Endothelial cell (in vitro differentiated cells): ENCODE measurements at places on chromosomes 12 and 14.

DNA sequence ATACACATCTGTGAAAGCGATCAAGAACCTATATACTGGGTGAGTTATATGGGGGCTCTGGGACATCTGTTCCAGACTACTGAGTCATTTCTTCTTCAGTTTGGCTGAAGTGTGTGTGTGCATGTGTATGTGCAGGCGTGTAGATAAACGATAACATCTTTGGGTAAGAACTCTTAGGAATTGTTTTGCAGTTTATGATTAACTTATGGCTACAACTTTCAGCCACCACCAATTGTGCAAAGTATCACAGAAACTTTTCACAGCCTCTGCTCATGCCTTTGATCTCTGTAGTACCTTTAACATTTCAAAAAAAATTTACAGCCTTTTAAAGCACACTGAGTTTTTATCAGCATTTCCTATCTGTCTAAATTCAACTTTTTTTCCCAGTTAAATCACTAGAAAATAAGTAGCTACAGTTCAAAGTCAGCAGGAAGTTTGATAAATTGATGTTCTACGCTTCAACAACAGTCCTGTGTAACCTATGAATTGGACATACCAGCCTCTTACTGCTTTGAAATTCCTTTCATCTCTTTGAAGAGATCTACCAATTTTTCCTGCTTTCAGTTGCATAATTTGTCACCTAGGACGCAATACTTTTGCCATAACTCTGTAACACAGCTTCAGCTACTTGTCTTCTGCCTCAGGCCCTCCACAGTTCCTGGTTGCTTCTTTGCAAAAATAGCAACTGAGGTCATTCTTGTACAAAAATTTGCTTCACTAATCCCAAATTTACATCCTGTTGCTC is 43.0 kb downstream of the PPM1H start:
- no peak for DNase-seq
- no peak overlapping the region for H3K4me3 ChIP-seq
- H3K4me1 ChIP-seq: peaks cover 13% of the 10 kb centered on the region
- peaks cover 7% of the 10 kb centered on the region for H3K36me3 ChIP-seq

- no peaks in the 10 kb centered on the region for H3K36me3 ChIP-seq
- DNase-seq: no peak
- H3K27ac ChIP-seq: no peak overlapping the region
Observed at GRCh38 chr12:122161682-122162081, 12.3 kb downstream of the IL31 start.

- H3K27me3 ChIP-seq: peaks cover 4% of the 10 kb centered on the region
- no peak for DNase-seq
Observed at GRCh38 chr12:45235087-45236025, 19.5 kb downstream of the ANO6 start.

DNA sequence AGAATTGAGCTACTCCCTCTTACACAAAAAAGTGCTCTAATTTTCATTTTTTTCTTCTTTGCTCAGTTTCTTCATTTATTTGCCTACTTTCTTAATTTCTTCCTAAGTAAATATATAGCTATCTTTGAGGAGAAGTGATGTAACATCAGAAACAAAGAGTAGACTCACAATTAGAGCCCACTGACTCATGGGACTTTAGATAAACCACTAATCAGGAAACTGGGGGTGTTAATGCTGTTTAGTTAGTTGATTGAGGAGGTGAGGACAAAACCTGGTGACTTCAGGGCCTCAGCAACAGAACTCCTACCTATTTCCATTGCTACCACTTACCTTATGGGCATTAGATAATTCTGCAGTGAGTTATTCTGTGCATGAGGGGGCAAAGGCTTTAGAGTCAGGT is 151.7 kb downstream of the MON2 start:
- no peak for DNase-seq
- no peak overlapping the region for H3K4me3 ChIP-seq
- no peaks in the 10 kb centered on the region for H3K36me3 ChIP-seq

GRCh38 chr12:114186241-114187002 is 219.5 kb downstream of the TBX5 start:
- H3K4me3 ChIP-seq: no peak overlapping the region
- peaks cover 3% of the 10 kb centered on the region for H3K4me1 ChIP-seq
- H3K27me3 ChIP-seq: peaks cover 4% of the 10 kb centered on the region
- DNase-seq: no peak
- no peaks in the 10 kb centered on the region for H3K36me3 ChIP-seq

GRCh38 chr12:82682851-82683261 is 3.9 kb upstream of the TMTC2 start:
- no peak overlapping the region for H3K4me3 ChIP-seq
- peaks cover 3% of the 10 kb centered on the region for H3K27me3 ChIP-seq
- DNase-seq: no peak
- H3K27ac ChIP-seq: no peak overlapping the region
- no peaks in the 10 kb centered on the region for H3K36me3 ChIP-seq
- H3K4me1 ChIP-seq: peaks cover 12% of the 10 kb centered on the region

- H3K27ac ChIP-seq: no peak overlapping the region
- H3K27me3 ChIP-seq: no peaks in the 10 kb centered on the region
- no peak for DNase-seq
- H3K4me1 ChIP-seq: peaks cover 16% of the 10 kb centered on the region
- no peaks in the 10 kb centered on the region for H3K36me3 ChIP-seq
Observed at GRCh38 chr14:67735336-67736147, 33.9 kb downstream of the RDH12 start.

GRCh38 chr12:128829861-128830504 is 6.2 kb upstream of the SLC15A4 start:
- no peaks in the 10 kb centered on the region for H3K36me3 ChIP-seq
- no peak overlapping the region for H3K4me3 ChIP-seq
- H3K27me3 ChIP-seq: no peaks in the 10 kb centered on the region
- no peak for DNase-seq
- H3K4me1 ChIP-seq: no peaks in the 10 kb centered on the region

GRCh38 chr12:8455727-8456360 is at the start of gene CLEC6A:
Gene CLEC6A (plus strand): TSS chr12:8455962. CDS start chr12:8456112, 150 bp downstream.
- H3K36me3 ChIP-seq: no peaks in the 10 kb centered on the region
- H3K27ac ChIP-seq: peak within 1 kb of the TSS; percentile 3
- H3K4me3 ChIP-seq: no peak within 1 kb of the TSS
- peaks cover 28% of the 10 kb centered on the region for H3K4me1 ChIP-seq
- no peaks in the 10 kb centered on the region for H3K27me3 ChIP-seq

GRCh38 chr14:54050759-54051158 is 94.1 kb upstream of the BMP4 start:
- no peaks in the 10 kb centered on the region for H3K36me3 ChIP-seq
- no peaks in the 10 kb centered on the region for H3K4me1 ChIP-seq
- no peak overlapping the region for H3K27ac ChIP-seq
- H3K27me3 ChIP-seq: no peaks in the 10 kb centered on the region
- no peak for DNase-seq

DNA sequence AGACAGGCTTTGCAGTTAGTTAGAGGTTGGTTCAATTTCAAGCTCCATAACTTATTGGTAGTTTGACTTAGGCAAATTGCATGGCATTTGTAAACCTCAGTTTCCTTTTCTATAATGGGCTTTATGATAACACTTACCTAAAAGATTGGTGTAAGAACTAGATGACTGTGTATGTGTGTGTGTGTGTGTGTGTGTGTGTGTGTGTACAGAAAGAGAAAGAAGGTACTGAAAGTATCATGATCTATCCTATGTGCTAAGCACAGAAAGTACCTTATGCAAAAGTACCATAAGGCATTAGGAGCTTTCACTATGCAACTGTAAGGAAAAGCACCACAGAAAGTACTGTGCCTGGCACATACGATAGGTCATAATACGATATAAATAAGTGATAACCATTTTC is 304.3 kb upstream of the KITLG start:
- no peaks in the 10 kb centered on the region for H3K27me3 ChIP-seq
- H3K4me1 ChIP-seq: peaks cover 23% of the 10 kb centered on the region
- H3K27ac ChIP-seq: peak overlapping the region; percentile 32
- H3K36me3 ChIP-seq: no peaks in the 10 kb centered on the region
- H3K4me3 ChIP-seq: no peak overlapping the region

GRCh38 chr12:63862187-63862968 is 17.9 kb downstream of the SRGAP1 start:
- no peak for DNase-seq
- H3K4me1 ChIP-seq: peaks cover 17% of the 10 kb centered on the region
- no peaks in the 10 kb centered on the region for H3K36me3 ChIP-seq
- H3K27me3 ChIP-seq: no peaks in the 10 kb centered on the region

DNA sequence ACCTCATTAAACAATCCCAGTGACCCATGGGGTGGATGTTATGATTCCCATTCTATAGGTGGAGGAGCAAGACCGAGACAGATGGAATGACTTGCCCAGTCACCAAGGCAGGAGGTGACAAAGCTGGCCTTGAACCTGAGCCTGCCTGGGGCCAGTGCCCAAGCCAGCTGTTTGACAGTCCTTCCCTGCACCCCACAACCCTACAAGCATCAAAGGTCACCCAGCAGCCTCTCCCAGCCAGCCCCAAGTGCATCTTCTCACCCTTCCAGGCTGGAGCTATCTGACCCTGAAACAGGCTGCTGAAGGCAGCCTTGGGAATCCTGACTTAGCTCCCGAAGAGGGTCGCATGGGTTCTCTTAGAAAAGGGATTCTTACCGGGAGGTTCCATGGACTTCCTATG is 20.3 kb downstream of the MMAB start:
- no peak overlapping the region for H3K27ac ChIP-seq
- peaks cover 6% of the 10 kb centered on the region for H3K27me3 ChIP-seq
- H3K4me3 ChIP-seq: no peak overlapping the region
- H3K36me3 ChIP-seq: peaks cover 6% of the 10 kb centered on the region
- peaks cover 7% of the 10 kb centered on the region for H3K4me1 ChIP-seq

DNA sequence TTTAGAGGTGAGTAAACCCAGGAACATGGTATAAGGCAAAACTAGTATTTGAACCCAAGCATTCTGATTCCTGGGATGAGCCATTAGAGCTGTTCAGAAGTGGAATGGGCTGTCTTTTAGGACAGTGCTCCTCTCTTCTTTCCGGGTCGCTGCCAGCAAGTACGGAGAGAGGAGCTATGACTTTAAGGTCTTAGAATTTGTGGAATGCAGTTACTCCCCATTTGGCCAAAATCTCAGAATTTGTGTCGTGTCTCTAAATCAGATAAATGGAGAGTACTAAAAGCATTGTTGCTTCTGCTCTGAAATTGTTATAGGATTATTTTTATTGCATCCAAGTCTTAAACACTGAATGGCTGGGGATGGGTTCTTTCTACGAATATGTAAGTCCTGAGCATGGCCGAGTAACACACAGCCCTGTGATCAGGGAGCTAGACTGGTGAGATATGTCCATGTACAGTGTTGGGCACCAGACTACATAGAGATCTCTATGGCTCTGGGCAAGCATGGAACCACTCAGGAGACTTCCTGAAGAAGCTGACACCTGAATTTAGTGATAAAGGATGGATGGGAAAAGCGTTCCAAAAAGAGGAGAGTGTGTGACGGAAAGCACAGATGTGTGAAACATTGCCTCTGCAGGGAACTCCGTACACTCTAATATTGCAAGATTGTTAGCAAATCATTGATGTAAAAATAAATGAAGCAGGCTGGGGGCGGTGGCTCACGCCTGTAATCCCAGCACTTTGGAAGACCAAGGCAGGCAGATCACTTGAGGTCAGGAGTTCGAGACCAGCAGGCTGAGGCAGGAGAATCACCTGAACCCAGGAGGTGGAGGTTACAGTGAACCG is 184.7 kb downstream of the SRGAP1 start:
- no peak overlapping the region for H3K4me3 ChIP-seq
- no peak for DNase-seq
- H3K27ac ChIP-seq: no peak overlapping the region
- peaks cover 4% of the 10 kb centered on the region for H3K4me1 ChIP-seq
- peaks cover 29% of the 10 kb centered on the region for H3K36me3 ChIP-seq

- peak; percentile 28 for DNase-seq
- peak within 1 kb of the TSS; percentile 75 for H3K4me3 ChIP-seq
- H3K4me1 ChIP-seq: peaks cover 8% of the 10 kb centered on the region
- H3K27me3 ChIP-seq: peaks cover 11% of the 10 kb centered on the region
- H3K36me3 ChIP-seq: peaks cover 7% of the 10 kb centered on the region
Observed at GRCh38 chr12:64824500-64825142, at the start of gene TBC1D30. Gene TBC1D30 (plus strand): TSS chr12:64824647. CDS start chr12:64824880, 233 bp downstream.

- peaks cover 5% of the 10 kb centered on the region for H3K4me1 ChIP-seq
- peaks cover 9% of the 10 kb centered on the region for H3K27me3 ChIP-seq
- H3K4me3 ChIP-seq: no peak overlapping the region
- no peak overlapping the region for H3K27ac ChIP-seq
- H3K36me3 ChIP-seq: no peaks in the 10 kb centered on the region
Observed at GRCh38 chr14:69501423-69501838, 16.9 kb downstream of the PLEKHD1 start.

- no peak overlapping the region for H3K4me3 ChIP-seq
- no peaks in the 10 kb centered on the region for H3K36me3 ChIP-seq
- peaks cover 29% of the 10 kb centered on the region for H3K27me3 ChIP-seq
- DNase-seq: peak; percentile 75
- no peak overlapping the region for H3K27ac ChIP-seq
Observed at GRCh38 chr14:36655963-36656686, 5.5 kb upstream of the PAX9 start.
